ENCODE measurements at places on chromosomes 4 and X.

DNA sequence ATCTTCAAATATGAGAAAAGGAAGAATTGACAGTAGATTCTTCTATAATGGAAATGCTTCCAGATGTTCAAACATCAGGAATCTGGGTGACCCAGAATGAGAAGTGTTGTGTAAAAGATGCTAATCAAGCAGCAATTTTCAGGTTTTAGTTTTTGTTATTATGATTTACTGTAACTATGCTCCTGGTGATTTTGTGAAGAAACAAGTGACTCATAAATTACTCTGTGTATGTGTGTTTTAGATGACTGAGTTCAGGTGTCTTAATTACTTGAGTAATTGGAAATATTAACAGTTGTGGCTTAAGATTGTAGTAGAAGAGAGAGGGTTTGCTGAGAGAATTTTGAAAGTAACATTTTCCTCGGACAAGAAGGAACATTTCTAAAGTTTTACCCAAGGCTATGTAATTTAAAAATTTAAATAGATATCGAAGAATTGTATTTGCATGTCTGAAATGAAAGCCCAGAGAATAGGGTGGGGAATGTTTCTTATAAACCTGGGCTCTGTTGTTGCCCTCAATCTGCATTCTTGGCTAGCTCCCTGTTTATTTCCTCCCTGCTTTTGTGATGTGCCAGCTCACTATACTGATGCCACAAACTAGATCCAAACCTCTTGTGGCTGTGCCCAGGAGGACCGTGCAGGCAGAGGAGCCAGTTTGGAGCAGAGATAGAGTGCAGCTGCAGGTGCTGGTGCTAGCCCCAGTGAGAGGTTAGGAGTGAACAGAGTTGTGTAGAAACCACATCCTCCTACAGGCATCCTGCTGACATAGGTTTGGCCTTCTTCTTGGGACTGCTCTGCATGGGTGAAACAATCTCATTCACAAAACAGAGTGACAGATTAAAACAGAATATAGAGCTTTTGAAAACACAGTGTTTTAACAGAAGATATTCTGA lies 25.4 kb upstream of the TNIP3 start:
- H3K27ac ChIP-seq = no peak overlapping the region
- DNase-seq = no peak
- no peaks in the 10 kb centered on the region for H3K36me3 ChIP-seq
- H3K4me1 ChIP-seq = no peaks in the 10 kb centered on the region
- no peak overlapping the region for H3K4me3 ChIP-seq
- no peaks in the 10 kb centered on the region for H3K27me3 ChIP-seq

DNA sequence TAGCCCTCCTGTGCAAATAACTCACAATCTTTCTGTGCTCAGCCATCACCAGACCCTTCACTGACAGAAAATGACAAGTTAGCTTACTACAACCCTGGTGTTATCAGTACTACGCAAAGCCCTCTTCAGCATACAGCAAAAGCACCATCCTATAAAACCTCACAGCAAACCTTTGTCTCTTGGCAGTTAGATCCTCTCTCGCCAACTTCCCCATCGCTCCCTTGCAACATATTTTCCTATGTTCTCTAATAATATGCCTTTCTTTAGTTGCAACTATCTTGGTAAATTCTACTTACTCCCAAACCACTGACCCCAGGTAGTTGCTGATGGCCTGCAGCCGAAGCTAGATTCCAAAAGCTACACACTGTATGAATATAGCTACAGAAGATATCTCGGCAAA lies 856.9 kb upstream of the FRG1 start:
- no peaks in the 10 kb centered on the region for H3K27me3 ChIP-seq
- no peaks in the 10 kb centered on the region for H3K36me3 ChIP-seq
- no peak overlapping the region for H3K27ac ChIP-seq
- no peaks in the 10 kb centered on the region for H3K4me1 ChIP-seq
- H3K4me3 ChIP-seq = no peak overlapping the region

- no peak overlapping the region for H3K27ac ChIP-seq
- H3K36me3 ChIP-seq = peaks cover 30% of the 10 kb centered on the region
- DNase-seq = no peak
- peaks cover 38% of the 10 kb centered on the region for H3K4me1 ChIP-seq
- no peak overlapping the region for H3K4me3 ChIP-seq
Observed at GRCh38 chr4:2246384-2247127, 4.6 kb upstream of the HAUS3 start.

- H3K4me1 ChIP-seq = peaks cover 12% of the 10 kb centered on the region
- no peaks in the 10 kb centered on the region for H3K36me3 ChIP-seq
- no peak overlapping the region for H3K27ac ChIP-seq
- H3K27me3 ChIP-seq = no peaks in the 10 kb centered on the region
- no peak overlapping the region for H3K4me3 ChIP-seq
Observed at GRCh38 chr4:186643501-186644310, 80.0 kb downstream of the FAT1 start.

- no peaks in the 10 kb centered on the region for H3K36me3 ChIP-seq
- H3K27ac ChIP-seq = no peak overlapping the region
- H3K27me3 ChIP-seq = no peaks in the 10 kb centered on the region
- DNase-seq = no peak
- peaks cover 9% of the 10 kb centered on the region for H3K4me1 ChIP-seq
Observed at GRCh38 chr4:185213877-185214276, 4.5 kb downstream of the SNX25 start.

DNA sequence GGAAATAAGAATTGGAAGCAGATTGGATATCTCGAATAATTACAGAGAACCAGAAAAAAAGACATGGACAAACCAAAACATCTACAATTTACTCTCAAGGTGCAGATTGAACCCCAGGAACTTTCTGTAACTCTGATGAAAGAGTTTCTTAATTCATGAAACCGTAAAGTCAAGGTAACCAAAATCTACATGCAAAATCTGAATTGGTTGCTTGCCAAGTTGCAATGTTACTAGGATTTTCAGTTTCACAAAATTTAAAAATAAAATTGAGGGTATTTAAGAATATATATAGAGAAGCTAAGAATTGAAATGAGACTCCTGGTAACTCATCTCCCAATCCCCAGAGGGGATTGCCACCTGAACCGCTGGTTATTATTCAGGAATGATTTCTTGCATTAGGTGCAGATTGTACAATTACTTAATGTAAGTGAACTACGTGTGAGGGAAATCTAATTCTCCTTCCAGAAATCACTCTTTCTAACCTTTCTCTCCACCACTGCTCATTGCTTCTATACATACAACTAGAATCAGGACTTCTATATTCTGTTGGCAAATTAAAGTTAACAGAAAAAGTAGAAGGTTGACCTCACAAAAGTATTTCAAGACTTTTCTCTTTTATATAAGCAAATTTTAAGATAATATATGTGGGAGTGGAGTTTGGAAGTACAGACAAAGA lies 221.5 kb upstream of the NDST4 start:
- no peak for DNase-seq
- H3K27me3 ChIP-seq = no peaks in the 10 kb centered on the region
- H3K4me1 ChIP-seq = no peaks in the 10 kb centered on the region

DNA sequence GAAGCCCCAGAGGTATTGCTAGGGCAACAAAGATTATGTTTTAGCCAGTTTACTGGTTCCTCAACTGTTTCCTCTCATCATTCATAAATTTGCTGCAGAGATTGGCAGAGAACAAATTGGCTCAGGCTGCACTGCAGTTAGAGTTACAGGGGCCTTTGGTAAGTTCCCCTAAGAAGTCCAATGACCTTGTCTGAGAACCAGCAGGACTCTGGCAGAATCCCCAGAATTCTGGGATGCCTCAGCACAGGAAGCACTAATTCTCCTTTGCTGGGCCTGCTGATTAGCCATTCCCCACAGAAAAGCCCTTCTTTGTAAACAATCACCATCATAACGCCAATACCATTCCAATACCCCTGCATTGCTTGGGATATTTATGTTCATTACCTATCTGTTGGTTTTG lies 151.3 kb downstream of the USP46 start:
- H3K4me1 ChIP-seq = peaks cover 13% of the 10 kb centered on the region
- no peaks in the 10 kb centered on the region for H3K36me3 ChIP-seq

GRCh38 chrX:16018291-16018690 lies 105.1 kb upstream of the GRPR start:
- no peak overlapping the region for H3K27ac ChIP-seq
- no peak overlapping the region for H3K4me3 ChIP-seq
- H3K27me3 ChIP-seq = no peaks in the 10 kb centered on the region
- H3K36me3 ChIP-seq = no peaks in the 10 kb centered on the region

DNA sequence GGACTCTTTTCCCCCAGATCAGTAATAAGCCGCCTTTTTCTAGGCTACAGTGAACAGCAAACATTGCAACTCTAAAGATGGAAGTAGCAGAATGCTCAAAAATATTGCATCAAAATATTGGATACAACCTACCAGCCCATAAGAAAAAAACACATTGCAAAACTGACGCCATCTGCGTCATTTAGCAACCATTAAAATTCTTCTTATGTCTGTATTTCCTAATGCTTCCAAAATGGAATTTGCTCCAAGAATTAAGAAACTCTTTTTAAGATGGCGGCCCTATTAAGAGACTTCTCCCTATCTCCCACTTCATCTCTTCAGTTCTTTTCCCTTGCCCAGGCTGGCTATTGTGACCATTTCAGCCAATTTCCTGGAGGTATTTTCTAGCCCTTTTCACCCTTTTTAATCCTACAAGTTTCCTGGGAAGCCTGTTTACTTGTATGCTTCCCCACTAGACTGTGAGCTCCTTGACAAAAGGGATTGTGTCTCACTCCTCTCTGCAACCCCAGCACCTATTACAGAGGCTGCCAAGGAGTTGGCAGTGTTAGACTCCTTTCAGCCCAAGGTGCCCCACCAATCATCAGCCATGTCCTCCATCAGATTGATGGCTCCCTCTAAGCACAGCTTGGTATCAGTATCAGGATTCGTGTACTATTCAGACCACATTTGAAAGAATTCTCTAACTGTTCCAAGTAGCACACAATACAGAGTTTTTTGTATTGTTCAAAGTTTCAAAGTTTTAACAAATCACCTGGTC lies 4.4 kb downstream of the GPC3 start:
- no peak overlapping the region for H3K4me3 ChIP-seq
- H3K4me1 ChIP-seq = no peaks in the 10 kb centered on the region
- no peak for DNase-seq
- no peak overlapping the region for H3K27ac ChIP-seq

DNA sequence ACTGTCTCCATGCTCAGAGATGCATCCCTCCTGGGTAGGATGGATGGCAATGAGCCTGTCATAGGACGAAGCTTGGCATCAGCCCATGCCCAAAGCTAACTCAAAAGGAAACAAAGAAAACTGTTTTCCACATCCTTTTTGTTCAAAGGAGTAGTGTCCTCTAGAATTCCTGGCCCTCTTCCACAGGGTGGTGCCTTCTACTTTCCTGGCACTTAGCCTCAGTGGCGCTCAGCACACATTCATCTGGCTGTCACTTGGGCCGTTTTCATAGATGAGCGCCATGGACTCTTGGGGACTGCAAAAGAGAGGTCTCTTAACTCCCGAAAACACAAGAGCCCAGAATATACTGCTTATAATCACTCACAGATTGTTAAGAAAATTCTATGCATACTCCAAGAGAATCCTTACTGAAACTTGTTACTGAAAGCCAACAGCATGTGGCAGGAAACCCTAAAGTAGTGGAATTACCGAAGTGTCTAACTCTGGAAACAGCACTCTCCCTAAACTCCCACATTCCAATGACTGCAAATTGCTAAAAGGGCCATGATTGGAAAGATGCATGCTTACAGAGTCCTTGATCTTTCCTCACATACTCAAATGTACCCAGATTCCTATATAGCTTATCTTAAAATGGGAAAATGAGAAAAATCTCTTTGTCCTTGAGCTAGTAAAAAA lies 110.0 kb downstream of the HS6ST2 start:
- H3K27ac ChIP-seq = no peak overlapping the region
- H3K4me3 ChIP-seq = no peak overlapping the region
- no peak for DNase-seq
- no peaks in the 10 kb centered on the region for H3K27me3 ChIP-seq
- H3K4me1 ChIP-seq = no peaks in the 10 kb centered on the region

DNA sequence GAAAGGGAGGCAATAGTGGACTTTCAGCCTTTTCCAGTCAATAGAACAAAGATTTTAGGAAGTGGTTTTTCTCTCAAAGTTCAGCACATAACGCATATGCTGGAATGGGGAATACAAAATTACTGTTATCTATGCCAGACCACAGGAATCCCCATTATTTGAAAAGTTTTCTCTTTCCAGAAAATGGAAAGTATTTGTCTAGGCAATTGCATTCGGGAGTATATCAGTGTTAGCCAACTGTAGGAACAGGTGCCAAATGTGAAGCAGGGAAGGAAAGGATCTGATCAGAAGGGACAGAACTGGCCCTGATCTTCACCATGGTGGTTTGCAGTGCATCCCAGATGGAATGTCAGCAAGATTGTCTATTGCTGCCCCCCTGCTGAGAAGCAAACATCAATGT lies 213.6 kb downstream of the CPE start:
- H3K27me3 ChIP-seq = no peaks in the 10 kb centered on the region
- H3K27ac ChIP-seq = no peak overlapping the region
- no peak for DNase-seq
- H3K4me1 ChIP-seq = no peaks in the 10 kb centered on the region
- H3K36me3 ChIP-seq = no peaks in the 10 kb centered on the region
- no peak overlapping the region for H3K4me3 ChIP-seq

DNA sequence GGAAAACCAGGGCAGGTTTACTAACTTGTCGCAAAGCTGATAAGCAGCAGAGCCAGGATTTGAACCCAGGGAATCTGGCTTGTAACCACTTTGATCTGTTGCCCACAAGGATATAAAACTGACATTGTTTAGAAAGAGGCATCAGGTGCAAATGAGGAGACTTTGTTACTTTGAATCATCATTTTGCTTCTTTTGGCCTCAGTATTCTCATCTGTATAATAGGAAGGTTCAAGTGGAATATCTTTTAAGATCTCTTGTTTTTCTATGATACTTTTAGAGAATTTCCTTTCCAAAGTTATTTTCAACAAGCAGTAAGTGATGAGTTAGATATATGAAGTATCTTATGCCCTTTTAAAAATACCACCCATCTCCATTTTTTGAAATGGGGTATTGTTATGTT lies 57.8 kb upstream of the NAP1L5 start:
- no peak for DNase-seq
- H3K36me3 ChIP-seq = no peaks in the 10 kb centered on the region
- no peak overlapping the region for H3K4me3 ChIP-seq
- peaks cover 42% of the 10 kb centered on the region for H3K4me1 ChIP-seq
- no peaks in the 10 kb centered on the region for H3K27me3 ChIP-seq

- no peaks in the 10 kb centered on the region for H3K4me1 ChIP-seq
- no peaks in the 10 kb centered on the region for H3K36me3 ChIP-seq
- no peak for DNase-seq
Observed at GRCh38 chrX:25755194-25755593, 382.9 kb upstream of the MAGEB18 start.

DNA sequence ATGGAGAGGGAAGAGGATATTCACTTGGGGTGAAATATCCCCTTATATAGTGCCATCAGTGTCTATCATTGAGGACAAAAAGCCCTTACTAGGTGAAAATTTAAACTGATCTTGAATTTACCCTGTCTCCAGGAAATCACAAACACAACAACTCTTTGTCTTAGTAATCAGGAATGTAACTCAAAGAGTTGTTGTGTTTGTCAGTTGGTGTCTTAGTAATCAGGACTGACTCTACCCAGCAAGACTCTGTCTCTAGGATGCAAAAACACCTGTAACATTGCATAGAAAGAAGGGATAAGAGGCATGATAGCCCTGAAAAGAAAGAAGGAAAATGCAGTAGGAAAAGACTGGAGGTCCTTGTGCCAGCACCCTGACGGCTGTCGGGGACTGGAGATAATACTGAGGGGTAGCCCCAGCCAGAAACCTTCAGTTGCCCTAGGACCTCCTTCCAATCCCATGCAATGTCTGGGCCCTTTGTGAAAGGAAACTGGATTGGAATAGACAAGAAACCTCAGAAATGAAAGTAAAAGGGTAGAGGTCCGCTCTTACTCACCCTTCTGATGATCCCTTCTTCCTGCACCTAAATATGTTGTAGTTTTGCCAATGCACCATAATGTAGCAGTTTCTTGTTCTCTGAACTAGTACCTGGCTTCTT lies 45.3 kb downstream of the HMGB2 start:
- DNase-seq = no peak
- no peak overlapping the region for H3K4me3 ChIP-seq
- no peaks in the 10 kb centered on the region for H3K27me3 ChIP-seq
